ENCODE measurements at places on chromosomes 5 and 9. TPM values are rescaled to one million over a fixed set of nuclear protein-coding genes. Genes with fewer than 3 reads are reported as not detected.

GRCh38 chr5:73777192-73777591 is 151.2 kb downstream of the ARHGEF28 start:
- H3K27me3 ChIP-seq, result no peaks in the 10 kb centered on the region
- no peak for DNase-seq
- no peaks in the 10 kb centered on the region for H3K36me3 ChIP-seq
- no peak overlapping the region for H3K27ac ChIP-seq
- no peak overlapping the region for H3K4me3 ChIP-seq
- H3K4me1 ChIP-seq, result no peaks in the 10 kb centered on the region

DNA sequence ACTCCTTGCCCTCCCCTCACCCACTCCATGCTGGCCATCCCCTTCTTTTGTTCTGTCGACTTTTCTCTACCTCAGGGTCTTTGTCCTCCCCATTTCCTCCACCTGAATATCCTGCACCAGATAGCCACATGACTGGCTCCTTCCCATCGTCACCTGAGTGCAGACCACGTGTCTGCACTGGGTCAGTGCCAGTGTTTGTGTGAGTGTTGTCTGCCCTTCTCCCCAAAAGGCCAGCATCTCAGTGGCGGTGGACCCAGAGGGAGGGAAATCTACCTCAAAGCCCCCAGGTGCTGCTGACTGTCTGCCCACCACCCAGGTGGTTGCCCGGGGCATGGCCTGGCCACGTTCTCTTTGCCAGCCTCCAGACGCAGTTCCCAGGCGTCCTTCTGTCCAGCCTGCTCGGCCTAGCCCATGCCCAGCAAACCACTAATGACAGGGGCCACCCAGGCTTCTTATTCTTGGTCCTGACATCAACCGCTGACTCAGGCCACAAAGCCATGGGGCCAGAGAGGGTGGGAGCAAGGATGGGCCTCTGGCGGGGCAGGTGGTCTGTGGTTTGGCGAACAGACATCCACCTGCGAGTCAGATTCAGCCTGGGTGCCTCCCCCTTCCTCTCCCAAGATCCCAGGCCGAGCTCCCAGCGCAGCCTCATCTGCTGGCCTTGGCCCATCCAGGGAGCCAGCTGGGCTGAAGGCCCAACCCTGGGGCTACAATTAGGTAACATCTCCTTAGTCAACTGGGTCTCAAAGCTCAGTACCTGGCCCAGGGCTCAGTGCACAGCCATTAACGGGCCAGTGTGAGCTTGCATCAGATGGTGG is 5.5 kb upstream of the NINJ1 start:
- H3K4me1 ChIP-seq, result peaks cover 35% of the 10 kb centered on the region
- no peaks in the 10 kb centered on the region for H3K27me3 ChIP-seq
- H3K27ac ChIP-seq, result no peak overlapping the region
- no peak for DNase-seq
- no peaks in the 10 kb centered on the region for H3K36me3 ChIP-seq
- no peak overlapping the region for H3K4me3 ChIP-seq

DNA sequence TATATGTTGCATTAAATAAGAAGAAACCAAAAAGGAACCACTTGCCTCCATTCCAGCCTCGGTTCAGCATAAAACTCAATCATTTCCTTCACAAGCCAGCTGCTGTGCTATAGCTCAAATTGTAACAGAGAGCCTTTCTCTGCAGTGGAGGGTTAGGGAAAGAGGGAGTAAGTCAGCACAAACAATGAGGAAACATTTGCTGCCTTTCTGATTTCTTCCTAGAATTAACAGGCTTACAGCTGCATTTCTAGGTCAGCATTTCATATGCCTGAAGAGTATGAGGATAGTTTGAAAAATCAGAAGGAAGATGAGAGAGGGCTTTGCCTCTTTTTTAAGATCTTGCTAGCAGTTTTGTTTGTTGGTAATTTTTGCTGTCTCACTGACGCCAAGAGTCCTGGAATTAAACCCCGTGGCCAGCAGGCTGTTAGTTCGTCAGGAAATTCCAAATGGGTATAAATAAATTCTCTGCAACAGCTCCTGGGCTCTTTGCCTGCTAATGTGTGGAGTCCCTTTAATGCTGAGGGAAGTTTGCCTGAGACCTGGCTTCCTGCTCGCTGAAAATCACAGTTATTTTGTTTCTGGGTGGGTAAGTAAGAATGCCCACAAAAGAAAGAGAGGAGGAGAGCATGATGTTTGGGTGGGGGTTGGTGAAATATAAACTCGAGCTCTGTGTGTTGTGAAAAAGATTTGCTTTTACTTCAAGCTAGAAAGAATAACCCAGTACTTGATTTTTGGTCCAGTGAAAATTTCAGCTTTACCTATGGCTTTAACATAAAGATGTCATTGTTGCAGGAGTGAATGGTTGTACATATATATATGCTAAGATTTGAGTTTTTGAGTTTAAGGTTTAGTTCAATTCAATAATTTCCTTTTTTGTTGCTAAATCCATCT is 148.1 kb upstream of the DMRT1 start:
- peaks cover 1% of the 10 kb centered on the region for H3K4me1 ChIP-seq
- no peaks in the 10 kb centered on the region for H3K27me3 ChIP-seq
- H3K36me3 ChIP-seq, result no peaks in the 10 kb centered on the region
- H3K27ac ChIP-seq, result no peak overlapping the region

GRCh38 chr5:135032695-135032998 is 1.4 kb downstream of the PITX1 start:
- peaks cover 43% of the 10 kb centered on the region for H3K4me1 ChIP-seq
- peaks cover 85% of the 10 kb centered on the region for H3K27me3 ChIP-seq
- H3K27ac ChIP-seq, result no peak overlapping the region
- peaks cover 31% of the 10 kb centered on the region for H3K36me3 ChIP-seq
- no peak for DNase-seq

GRCh38 chr9:42388146-42388690 is 204.8 kb downstream of the SPATA31A6 start:
- H3K36me3 ChIP-seq, result no peaks in the 10 kb centered on the region
- DNase-seq, result no peak
- H3K27ac ChIP-seq, result no peak overlapping the region
- H3K4me3 ChIP-seq, result no peak overlapping the region
- H3K4me1 ChIP-seq, result no peaks in the 10 kb centered on the region

DNA sequence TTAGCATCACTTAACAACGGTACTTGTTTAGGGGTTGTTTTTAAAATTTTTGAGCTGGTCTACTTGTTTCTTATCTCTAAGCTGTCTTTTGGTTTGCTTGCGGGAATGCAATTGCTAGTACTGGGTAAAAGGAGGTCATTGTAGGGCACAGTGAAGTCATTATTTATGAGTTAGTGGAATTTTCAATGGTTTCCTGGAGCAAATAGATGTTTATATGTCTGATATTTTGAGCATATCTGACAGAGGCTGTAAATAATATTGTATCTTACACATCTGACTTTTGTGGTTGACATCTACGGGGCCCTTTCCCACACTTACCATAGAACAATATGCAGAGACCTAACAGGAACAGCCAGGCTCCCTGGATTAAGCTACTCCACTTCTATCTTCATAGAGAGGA is 90.4 kb upstream of the IL6ST start:
- peaks cover 9% of the 10 kb centered on the region for H3K4me1 ChIP-seq
- H3K36me3 ChIP-seq, result peaks cover 4% of the 10 kb centered on the region
- no peak overlapping the region for H3K4me3 ChIP-seq
- no peaks in the 10 kb centered on the region for H3K27me3 ChIP-seq

GRCh38 chr5:2324788-2325187 is 426.7 kb downstream of the IRX2 start:
- H3K4me1 ChIP-seq, result no peaks in the 10 kb centered on the region
- no peak overlapping the region for H3K4me3 ChIP-seq
- no peak overlapping the region for H3K27ac ChIP-seq
- peaks cover 6% of the 10 kb centered on the region for H3K27me3 ChIP-seq

- no peak for DNase-seq
- no peaks in the 10 kb centered on the region for H3K36me3 ChIP-seq
- H3K27ac ChIP-seq, result no peak overlapping the region
- H3K27me3 ChIP-seq, result no peaks in the 10 kb centered on the region
Observed at GRCh38 chr5:12109075-12109688, 204.9 kb upstream of the CTNND2 start.

DNA sequence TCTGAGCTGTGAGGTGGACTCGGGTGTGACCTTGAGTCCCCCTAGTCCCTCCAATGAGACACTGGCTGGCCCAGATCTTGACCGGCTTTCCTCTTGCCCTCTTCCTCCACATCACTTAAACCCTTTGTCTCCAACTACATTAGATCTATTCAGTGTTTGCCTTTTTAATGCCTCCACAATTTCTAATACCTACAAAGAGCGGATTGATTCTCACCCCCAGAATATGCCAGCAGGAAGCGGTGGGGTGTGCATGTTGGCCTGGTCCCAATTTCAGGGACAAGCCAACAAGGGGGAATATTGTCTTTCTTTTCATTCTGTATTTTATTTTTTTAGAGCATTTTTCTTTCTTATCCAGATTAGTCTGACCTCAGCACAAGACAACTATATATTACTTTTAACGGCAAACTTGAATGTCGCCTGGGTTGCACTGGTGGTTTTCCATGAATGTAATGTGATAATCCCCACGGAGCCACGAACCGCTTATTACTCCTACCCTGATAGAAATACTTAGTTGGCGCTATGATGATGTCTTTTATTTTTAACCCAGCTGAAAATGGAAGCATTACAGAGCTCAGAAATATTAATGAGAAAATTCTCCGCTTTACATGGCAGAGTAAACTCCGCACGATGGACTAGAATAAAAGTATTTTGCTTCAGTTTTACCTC is 68.5 kb upstream of the MYO10 start:
- no peak overlapping the region for H3K27ac ChIP-seq
- H3K4me1 ChIP-seq, result no peaks in the 10 kb centered on the region
- no peak overlapping the region for H3K4me3 ChIP-seq
- no peak for DNase-seq
- no peaks in the 10 kb centered on the region for H3K27me3 ChIP-seq

- H3K36me3 ChIP-seq, result no peaks in the 10 kb centered on the region
- no peak overlapping the region for H3K4me3 ChIP-seq
- DNase-seq, result no peak
- H3K27ac ChIP-seq, result no peak overlapping the region
- H3K27me3 ChIP-seq, result no peaks in the 10 kb centered on the region
Observed at GRCh38 chr5:108753877-108754276, 6.2 kb downstream of the FER start.

- peaks cover 5% of the 10 kb centered on the region for H3K4me1 ChIP-seq
- peak; percentile 8 for DNase-seq
- peak overlapping the region; percentile 75 for H3K27ac ChIP-seq
- H3K4me3 ChIP-seq, result no peak overlapping the region
- no peaks in the 10 kb centered on the region for H3K36me3 ChIP-seq
Observed at GRCh38 chr5:60295423-60295822, 401.9 kb upstream of the PDE4D start.

DNA sequence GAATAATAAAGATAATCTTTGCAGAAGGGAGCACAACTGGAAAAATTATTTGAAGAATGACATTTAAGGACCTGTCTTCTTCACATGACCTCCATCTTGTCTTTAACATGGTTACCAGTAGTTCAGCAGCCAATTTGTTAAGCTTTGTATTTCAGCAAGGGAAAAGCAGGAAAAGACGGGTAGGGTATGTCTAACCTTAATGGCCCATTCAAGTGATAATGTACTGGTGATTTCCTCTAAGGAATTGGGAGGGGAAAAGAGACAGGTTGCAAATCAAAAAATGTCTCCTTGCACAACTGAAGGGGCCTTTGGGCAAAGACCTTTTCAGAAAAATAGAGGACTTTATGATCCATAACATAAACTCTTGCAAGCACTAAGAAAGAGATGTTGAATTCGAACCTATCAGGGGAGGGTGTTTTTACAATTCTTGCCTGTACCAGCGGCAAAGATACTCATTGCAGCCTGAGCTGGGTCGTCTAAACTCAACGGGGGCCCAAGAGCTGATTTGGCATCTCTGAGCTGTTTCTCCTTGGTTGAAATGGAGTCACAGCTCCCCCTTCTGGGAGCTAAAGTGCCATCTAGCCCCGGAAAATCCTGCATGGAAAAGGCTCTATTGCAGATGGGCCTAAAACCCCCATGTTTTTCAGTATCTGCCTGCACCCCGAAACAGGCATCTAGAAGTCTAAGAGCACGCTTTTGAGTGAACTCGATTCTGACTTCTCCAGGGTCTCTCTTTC is 3.8 kb downstream of the BRINP1 start:
- no peak overlapping the region for H3K27ac ChIP-seq
- peaks cover 37% of the 10 kb centered on the region for H3K27me3 ChIP-seq
- H3K4me1 ChIP-seq, result no peaks in the 10 kb centered on the region
- H3K4me3 ChIP-seq, result no peak overlapping the region

- H3K4me1 ChIP-seq, result peaks cover 42% of the 10 kb centered on the region
- H3K27ac ChIP-seq, result peak overlapping the region; percentile 88
- H3K27me3 ChIP-seq, result no peaks in the 10 kb centered on the region
- DNase-seq, result peak; percentile 45
- H3K36me3 ChIP-seq, result no peaks in the 10 kb centered on the region
Observed at GRCh38 chr9:137619240-137620047, 639 bp downstream of the EHMT1 start.

DNA sequence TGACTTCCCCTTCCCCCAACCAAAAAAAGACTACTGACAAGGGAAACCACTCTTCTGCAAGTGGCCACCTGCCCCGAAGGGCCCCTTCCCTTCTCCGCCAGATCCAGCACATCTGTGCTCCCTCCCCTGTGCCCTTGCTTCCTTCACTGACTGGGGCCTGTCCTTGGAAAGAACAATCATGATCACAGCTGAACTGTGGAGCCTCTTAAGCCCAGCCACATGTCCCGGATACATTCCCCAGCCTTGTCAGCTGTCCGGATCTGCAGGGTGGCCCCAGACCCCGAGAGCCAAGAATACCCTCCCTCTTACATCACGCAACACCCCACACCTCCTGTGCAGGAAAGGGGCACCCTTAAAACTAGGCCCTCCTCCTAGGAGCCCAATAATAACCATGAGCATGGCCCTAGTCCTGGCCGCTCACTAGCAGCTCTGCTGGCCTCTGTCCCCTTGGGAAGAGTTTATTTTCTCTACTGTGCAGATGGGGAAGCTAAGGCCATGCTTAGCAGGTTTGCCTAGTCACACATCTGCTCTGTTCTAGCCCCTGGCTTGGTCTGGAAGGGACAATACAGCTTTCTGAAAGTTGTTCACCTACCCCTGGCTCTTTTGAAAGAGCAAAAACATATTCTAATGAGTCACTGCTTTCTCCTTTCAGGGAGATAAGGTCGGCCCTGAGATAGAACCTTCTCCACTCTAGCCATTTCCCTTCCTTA is 3.8 kb downstream of the SPRY4 start:
- H3K27ac ChIP-seq, result no peak overlapping the region
- H3K4me3 ChIP-seq, result peak overlapping the region; percentile 43
- H3K4me1 ChIP-seq, result peaks cover 44% of the 10 kb centered on the region

- no peak overlapping the region for H3K4me3 ChIP-seq
- peaks cover 18% of the 10 kb centered on the region for H3K27me3 ChIP-seq
- no peaks in the 10 kb centered on the region for H3K36me3 ChIP-seq
- H3K27ac ChIP-seq, result no peak overlapping the region
- no peak for DNase-seq
- peaks cover 11% of the 10 kb centered on the region for H3K4me1 ChIP-seq
Observed at GRCh38 chr5:122532035-122532434, 220.0 kb downstream of the SNCAIP start.

- no peak overlapping the region for H3K4me3 ChIP-seq
- no peaks in the 10 kb centered on the region for H3K27me3 ChIP-seq
- no peak overlapping the region for H3K27ac ChIP-seq
- DNase-seq, result no peak
- H3K36me3 ChIP-seq, result no peaks in the 10 kb centered on the region
Observed at GRCh38 chr5:111922344-111922743, 165.3 kb upstream of the NREP start.

WDR55 gene
- 7.6 TPM for polyA plus RNA-seq

CTSV gene
- not detected for polyA plus RNA-seq

NR4A3 gene
- 2.8 TPM for polyA plus RNA-seq

IFNK gene
- not detected for polyA plus RNA-seq
